NCI-H774 (cell line): ENCODE measurements at places on chromosomes 11 and 22.

DNA sequence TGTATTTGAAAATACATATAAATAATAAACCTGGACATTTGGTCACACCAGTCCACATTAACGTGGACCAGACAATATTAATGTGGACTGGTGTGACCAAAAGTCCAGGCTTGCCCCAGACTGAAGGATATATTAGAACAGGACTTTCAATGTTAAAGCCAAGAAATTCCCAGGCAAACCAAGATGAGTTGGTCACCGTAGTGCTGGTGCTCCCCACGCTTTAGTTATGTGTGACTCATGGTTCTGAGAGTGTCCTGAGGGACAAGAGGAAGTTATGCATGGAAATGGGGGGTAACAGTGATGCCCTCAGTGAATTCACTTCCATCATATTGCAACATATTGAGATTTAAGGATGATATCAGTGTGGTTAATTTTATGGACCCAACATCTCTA is 31.4 kb downstream of the POU2AF1 start:
- no peak for DNase-seq

DNA sequence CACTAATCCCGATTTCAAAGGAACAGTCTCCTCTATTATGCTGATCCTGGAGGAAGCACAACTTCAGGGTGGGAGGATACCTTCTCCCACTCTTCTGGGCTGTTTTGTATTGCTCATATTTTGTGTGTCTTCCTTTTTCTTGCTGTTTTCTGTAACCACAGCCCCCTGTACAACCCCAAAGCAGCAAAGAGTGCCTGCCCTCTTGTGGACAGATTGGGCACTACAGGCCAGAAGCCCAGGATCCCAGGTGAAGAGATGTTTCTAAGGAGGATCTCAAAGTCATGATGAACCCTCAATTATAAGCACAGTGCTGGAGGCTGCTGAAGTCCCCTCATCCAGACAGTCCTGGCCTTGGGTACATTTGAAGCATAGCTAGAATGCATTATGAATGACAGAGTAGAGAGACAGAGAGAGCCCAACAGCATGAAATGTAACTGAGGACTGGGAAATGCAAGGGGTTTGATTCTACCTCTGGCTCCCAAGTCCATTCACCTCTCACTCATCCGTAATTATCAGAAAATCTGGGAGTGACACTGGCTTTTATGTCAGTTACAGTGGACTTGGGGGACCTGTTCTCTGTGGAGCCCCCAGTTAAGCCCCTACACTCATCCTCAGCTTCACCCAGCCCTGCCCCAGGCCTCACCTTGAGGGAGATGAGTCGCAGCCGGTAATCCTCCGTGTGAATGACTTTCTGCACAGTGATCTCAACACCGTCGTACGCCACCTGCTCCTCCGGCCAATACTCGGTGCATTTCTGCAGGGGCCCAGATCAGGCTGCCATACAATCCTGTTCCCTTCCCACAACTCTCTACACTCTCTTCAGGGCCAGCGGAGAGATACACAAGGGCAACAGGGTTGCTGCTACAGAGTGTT is 6.2 kb upstream of the IGSF22 start:
- DNase-seq = no peak

- no peak for DNase-seq
Observed at GRCh38 chr11:2830030-2830812, 55.4 kb downstream of the CDKN1C start.

- DNase-seq = no peak
Observed at GRCh38 chr11:96333191-96333719, 9.7 kb downstream of the MAML2 start.

DNA sequence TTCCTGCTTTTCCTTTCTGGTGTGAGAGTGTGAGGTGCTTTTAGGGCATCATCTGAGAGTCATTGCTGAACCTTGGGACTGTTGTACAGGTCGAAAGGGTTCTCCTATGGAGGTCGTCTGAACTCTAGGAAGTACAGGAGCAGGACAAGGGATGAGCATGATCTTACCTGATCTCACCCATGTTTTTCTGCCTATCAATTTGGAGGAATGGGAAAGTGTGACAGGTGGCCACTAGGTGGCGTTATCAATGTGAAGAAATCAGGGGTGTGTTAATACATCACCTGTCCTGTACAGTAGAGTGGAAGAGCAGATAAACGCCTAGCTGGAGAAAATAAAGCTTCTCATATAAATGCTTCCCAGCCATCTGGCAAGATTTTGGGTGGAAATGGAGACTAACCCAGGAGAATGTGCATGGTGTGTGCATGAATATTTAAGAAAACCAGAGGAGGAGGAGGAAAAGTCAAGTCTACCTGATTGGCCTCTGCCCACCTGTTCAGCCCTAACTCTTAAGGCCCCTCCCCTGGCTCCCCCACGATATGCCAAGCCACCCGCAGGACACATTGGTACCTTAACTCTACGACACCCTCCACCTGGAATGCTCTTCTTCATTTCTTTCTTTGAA is 72.0 kb upstream of the NARS2 start:
- peak; percentile 84 for DNase-seq

DNA sequence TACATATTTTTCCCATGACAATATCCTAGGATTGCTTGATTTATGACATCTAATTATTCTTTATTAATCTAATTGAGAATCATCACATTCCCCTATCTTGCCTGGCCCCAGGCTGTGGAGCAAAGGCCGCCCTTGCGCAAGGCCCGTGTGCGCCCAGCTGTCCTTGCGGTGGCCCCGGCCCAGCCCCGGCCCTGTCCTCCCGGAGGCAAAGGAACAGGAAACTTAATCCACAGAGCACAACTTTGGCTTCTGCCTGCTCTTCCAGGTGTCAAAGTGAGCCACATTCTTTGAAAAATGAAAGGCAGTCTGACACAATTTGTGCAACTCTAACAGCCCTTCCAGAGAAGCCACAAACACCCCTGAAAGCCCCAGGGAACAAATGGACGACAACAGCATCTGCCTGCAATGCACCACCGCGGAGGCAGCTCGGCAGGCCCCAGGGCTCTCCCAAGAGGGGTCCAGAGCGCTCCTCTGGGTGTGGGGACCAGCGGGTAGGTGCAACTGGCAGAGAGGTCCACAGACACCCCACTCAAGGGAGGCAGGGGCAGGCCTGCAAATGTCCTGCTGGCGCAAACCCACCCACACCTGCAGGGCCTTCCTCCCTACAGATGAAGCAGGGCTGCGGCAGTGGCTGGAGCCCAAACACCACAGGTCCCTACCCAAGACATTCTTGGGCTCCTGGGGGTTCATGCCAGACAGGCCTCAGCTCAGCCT is 30.3 kb downstream of the GNB1L start:
- DNase-seq = no peak

DNA sequence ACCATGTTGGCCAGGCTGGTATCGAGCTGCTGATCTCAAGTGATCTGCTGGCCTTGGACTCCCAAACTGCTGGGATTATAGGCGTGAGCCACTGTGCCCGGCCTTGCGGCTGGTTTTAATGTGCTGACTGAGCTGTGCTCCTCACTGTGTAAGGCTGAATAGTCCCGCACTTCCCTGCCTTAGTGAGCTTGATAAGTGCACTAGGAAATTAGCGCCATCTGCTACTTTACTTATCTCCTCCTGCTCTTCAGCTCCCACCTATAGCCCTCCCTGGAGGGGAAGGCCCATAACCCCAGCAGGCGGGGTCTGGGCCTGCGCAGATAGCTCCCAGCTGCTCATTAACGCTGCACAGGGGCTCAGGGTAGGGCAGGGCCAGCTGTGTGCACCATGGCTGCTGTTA is 49.4 kb downstream of the CLMP start:
- no peak for DNase-seq

- no peak for DNase-seq
Observed at GRCh38 chr11:69840371-69841169, 21.4 kb upstream of the FGF3 start.

GRCh38 chr11:67354075-67355022 is 1.0 kb upstream of the POLD4 start:
- no peak for DNase-seq

DNA sequence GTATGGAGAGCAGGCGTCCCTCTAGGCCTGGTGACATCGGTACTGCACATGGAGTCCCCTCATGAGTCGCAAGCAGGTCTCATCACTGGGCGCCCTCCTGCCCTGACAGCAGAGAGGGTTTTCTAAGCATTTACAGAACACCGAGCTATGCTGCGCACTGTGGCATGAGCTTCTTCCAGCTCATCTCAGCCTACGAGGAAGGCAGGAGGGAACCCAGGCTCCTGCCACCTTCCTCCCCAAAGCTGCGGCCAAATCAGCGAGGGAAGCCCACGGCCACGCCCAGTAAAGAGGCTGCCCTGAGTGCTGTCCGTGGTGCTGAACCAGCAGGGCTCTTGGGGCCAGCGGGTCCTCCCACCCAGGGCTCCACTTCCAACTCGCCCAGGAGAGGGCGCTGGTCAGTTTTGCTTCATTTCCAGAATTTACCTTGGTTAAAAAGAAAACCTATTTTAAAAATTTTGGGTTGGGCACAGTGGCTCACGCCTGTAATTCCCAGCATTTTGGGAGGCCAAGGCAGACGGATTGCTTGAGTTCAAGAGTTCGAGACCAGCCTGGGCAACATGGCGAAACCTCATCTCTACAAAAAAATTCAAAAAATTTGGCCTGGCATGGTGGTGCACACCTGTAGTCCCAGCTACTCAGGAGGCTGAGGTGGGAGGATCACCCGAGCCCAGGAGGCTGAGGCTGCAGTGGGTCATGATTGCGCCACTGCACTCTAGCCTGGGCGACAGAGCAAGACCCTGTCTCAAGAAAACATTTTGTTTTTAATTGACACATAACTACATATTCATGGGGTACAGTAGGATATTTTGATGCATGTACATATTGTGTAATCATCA is 34.2 kb downstream of the PHF21B start:
- DNase-seq = no peak

DNA sequence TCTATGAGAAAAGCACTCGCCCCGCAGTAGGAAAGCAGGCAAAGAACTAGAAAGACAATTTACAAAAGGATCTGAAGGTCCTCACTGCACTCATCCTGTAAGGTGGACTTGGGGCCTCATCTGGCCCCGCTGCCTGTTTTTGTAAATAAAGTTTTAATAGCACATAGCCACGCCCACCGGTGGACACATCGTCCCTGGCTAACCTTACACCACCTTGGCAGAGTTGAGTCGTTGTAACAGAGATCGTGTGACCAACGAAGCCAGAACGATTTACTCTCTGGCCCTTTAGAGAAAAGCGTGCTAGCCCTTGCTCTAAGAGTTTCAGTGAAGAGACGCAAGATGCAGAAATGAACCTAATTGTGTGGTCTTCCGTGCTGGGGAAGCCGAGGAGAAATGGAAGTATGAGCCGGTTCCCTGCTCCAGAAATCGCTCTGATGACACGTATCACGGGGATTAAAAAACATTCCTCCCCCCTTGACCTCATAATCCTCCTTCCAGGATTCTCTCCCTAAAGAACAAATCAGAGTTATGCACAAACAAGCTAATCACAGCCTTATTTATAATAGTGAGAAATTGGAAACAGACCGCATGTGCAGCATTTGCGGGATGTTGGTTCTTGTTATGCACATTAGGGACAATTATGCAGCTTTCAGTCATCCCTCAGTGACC is 80.1 kb downstream of the CDKN1C start:
- no peak for DNase-seq

DNA sequence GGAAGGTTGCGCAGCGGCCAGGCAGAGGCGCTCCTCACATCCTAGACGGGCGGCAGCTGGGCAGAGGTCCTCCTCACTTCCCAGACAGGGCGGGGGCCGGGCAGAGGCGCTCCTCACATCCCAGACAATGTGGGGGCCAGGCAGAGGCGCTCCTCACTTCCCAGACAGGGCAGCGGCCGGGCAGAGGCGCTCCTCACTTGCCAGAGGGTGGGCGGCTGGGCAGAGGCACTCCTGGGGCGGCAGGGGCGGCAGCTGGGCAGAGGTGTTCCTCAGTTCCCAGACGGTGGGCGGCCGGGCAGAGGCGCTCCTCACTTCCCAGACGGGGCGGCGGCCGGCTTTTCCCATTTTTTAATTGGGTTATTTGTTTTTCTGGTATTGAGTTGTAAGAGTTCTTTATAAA is 20.2 kb upstream of the PTS start:
- DNase-seq = no peak

DNA sequence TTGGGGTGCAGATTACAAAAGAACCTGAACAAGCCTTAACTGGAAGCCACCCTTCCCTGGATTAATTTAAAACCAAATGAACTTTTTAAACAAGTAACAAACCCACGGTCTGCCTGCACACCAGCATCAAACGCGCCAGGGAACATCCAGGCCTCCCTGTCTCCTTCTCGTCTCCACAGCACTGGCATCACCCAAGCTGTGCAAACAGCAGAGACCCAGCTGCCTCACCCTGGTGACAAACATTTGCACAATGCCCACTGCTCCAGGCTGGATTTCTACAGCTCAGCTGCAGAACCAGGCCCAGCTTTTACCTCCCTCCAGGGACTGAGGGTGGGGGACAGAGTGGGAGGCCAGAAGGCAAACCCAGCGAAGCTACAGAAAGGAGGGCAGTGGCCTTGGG is 7.0 kb downstream of the RPL3 start:
- DNase-seq = peak; percentile 2

GRCh38 chr11:60172011-60172410 is 10.9 kb downstream of the MS4A6A start:
- no peak for DNase-seq

DNA sequence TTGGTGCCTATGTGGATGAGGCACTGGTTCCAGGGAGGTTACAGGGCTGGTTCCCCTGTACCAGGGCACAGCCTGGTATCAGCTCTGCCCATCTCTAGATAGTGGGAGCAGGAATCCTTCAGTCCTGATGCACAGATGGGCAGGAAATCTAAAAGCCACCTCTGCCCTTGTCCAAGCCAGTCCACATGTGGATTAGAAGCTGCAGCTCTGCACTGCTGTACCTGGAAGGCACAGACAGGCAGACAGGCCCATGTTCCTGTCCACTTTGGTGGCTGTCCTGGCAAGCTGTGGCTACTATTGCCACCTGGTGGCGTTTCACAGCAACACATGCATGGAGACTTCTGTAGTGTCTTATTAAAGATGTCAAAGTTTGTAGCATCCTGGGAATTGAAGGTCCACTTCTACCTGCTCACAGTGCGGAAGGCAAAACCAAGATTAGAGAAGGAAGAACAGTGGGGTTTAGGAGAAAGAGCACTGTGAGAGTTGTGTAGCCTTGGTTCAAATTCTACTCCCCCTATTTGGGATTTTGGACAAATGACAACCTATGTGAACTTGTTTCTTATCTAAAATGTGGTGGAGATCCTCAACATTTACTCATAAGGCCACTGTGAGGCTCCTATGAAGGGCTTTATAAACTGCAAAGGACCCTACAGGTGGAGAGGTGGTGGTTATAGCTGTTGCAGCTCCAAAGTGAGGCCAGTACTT is 30.1 kb downstream of the NAV2 start:
- DNase-seq = peak; percentile 55

DNA sequence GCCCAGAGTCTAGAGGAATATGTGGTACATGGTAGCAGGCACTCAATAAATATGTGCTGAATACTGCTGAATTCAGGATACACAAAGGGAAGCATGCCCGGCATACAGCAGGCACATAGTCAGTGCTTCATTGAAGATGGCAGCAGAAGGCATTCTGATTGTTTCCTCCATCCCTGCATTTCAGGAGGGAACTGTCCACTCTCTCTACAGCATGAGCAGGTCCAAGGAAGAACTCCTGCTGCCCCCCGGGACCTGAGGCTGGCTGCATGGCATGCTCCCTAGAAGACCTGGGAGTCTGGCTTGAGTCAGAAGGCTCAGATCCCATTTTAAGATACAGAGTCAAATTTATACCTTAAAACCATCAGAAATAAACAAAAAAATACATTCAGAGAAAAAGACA is 319.3 kb upstream of the NARS2 start:
- DNase-seq = no peak

- no peak for DNase-seq
Observed at GRCh38 chr11:130798801-130799200, 117.5 kb downstream of the SNX19 start.
